Heart left ventricle (tissue), 16 donors: ENCODE measurements at places on chromosomes 11 and 22. TPM values are rescaled to one million over a fixed set of nuclear protein-coding genes. Genes with fewer than 3 reads are reported as not detected.
A peak's percentile ranks its signal among the peaks of the same experiment; 100 is the strongest.

PVALB gene
- not detected for total RNA-seq

CASP1 gene
- 2.8 TPM for total RNA-seq

KRTAP5-11 gene
- not detected for total RNA-seq

OR52E1 gene
- total RNA-seq = not detected

NRIP3 gene
- total RNA-seq = 0.58 TPM

OR56A1 gene
- 0.03 TPM for total RNA-seq

GRCh38 chr22:28505416-28506149 lies 174.1 kb downstream of the TTC28 start:
- no peak for DNase-seq

GRCh38 chr11:95219599-95219998 lies 11.4 kb downstream of the SESN3 start:
- no peak for DNase-seq

DNA sequence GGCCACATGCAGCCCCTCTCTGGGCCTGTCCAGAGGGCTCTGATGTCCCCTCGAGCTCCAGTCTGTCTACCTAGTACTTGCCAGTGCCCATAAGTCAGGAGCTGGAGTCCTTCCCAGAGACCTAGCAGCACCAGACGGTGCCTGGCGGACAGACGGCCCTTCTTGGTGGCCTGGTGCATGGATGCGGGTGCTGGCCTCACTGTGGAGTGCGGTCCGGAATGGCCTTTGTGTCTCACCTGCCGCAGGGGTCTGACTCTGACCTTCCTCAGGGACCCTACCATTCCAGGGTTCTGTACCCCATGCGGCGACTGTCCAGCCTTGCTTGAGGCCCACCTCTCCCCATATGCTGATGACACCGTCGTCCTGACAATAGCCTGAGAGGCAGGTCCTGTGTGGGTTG lies 29.4 kb upstream of the SMIM38 start:
- no peak for DNase-seq

DNA sequence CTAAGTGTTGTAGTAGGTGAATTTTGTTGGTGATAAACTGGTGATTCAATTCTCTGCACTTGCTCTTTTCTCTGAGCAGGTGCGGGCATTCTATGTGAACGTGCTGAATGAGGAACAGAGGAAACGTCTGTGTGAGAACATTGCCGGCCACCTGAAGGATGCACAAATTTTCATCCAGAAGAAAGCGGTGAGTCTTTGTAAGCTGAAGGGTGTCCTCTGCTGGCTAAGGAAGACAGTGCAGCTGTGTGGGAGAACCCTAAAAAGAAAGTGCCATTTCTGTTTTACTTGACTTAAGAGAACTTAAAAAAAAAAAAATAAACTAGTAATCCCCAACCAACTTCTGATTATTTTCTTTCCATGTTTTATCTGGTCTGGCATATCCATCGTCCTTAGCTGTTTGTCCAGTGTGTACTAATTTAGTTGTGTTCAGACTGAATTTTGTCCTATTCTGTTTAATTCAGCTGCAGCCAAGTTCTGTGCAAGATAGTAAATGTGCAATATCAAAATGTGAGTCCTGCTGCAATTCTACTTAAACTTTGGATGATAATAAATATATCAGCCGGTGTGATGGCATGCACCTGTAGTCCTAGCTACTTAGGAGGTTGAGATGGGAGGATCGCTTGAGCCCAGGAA lies 29.6 kb downstream of the CAT start:
- no peak for DNase-seq

DNA sequence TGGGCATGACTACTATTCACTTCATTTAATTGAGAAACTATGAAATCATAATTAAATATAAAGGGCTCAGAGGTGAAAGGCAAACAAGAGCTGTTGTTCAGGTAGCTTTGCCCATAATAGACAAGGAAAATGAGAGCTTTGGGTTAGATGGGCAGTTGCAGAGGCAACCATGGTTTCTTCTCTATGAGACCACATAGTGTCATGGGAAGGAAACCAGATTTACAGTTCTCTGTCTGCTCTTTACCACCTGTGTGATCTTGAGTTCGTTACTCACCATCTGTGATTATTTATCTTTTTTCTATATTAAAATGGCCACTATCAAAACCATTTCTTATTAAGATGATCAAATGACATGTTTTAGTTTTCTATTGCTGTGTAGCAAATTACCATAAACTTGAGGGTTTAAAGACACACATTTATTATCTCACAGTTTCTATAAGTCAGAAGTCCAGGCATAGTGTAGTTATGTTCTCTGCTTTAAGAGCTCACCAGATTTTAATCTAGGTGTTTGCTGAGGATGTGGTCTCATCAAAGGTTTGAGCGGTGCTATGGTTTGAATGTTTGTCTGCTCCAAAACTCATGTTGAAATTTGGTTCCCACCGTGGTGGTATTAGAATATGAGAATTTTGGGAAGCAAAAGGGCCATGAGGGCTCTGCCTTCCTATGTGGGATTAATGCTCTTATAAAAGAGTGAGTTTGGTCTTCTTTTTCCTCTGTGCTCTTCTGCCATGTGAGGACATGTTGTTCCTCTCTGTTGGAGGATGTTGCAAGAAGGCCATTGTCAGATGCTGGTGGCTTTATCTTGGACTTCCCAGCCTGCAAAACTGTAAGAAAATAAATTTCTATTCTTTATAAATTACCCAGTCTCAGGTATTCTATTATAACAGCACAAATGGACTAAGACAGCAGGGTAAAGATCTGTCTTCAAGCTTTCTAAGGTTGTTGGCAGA lies 38.2 kb downstream of the OR2AG2 start:
- DNase-seq = no peak

DNA sequence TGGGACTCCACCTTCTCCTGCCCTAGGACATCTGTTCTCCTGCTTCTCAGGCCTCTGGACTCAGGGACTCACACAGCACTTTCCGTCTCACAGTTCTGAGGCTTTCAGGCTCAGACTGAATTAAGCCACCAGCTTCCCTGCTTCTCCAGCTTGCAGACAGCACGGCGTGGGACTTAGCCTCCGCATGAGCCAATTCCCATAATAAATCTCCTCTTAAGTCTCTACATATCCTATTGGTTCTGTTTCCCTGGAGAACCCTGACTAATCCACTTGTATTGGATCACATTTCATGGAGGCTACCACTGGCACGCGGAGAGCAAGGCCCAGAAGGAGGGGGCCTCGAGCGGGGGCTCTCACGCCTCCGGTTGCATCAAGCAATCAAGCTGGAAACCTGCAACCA lies 1313.6 kb downstream of the TBC1D22A start:
- no peak for DNase-seq

GRCh38 chr11:122659676-122660554 lies 4.4 kb downstream of the UBASH3B start:
- no peak for DNase-seq

GRCh38 chr22:31055635-31056159 lies 25.4 kb upstream of the SMTN start:
- peak; percentile 76 for DNase-seq

DNA sequence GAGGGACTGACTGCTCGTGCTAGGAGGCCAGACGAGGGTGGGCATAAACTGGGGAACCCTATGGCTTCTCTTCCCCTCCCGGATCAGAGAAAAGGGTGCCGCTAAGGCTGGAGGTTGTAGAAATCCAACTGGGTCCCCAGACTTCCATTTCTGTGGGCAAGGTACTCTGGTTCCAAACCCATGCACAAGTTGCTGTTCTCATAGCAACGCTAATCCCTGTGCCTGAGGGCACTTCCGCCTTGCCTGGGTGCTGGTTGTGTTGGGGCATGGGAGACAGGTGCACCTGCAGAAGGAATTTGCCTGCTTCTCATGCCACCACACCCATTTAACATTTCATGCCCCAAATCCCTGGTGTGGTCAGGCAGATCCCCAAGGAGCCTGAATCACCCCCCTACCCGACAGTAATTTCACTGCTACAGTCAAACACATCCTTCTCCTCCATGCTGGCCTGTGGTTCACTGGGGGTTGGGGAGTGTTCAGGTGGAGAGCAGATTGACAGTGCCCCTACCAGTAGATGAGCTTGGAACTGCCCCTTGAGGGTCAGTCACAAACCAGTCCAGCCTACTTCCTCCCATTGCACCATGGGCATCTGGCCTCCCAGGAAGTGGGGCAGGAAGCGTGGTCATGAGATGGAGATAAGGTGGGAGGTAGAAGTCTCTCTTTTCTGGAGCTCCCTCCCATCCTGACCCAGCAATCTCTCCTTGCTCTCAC lies 1.2 kb downstream of the C2CD2L start:
- no peak for DNase-seq

DNA sequence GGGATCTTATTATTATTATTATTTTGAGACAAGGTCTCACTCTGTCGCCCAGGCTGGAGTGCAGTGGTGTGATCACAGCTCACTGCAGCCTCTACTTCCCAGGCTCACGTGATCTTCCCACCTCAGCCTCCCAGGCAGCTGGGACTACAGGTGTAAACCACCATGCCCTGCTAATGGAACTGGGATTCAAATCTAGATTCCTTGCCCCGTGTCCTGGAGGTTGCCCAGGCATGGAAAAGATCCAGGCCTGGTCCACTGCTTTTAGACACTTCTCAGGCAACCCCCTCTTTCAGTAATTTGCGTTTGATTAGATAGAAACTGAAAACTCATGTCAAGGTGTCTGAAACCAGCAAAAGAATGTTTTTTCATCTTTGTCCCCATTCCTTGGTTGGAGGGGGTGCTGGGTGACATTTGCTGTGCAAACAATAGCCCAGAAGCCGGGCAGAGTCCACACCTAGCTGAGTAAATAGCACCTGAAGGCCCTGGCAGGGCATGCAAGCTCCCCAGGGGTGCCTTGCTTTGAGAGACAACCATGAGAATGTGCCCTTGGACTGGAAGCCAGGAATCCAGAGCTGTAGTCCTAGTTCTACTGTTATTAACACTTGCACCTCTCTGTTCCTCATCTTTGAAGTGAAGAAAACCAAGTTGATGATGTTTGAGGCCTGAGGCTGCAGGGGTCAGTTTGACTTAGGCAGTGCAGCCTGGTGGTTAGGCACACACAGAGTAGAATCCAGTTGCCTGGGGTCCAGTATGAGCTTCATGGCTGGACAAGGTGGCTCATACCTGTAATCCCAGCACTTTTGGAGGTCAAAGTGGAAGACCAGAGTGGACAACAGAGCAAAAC lies 19.1 kb upstream of the XBP1 start:
- DNase-seq = no peak
